DMS53 (cell line): ENCODE measurements at places on chromosomes 1 and 21.
A peak's percentile ranks its signal among the peaks of the same experiment; 100 is the strongest.

GRCh38 chr1:90402893-90403849 lies 313.9 kb downstream of the BARHL2 start:
- DNase-seq = peak; percentile 98

GRCh38 chr1:230240446-230241086 lies 173.5 kb downstream of the GALNT2 start:
- no peak for DNase-seq

DNA sequence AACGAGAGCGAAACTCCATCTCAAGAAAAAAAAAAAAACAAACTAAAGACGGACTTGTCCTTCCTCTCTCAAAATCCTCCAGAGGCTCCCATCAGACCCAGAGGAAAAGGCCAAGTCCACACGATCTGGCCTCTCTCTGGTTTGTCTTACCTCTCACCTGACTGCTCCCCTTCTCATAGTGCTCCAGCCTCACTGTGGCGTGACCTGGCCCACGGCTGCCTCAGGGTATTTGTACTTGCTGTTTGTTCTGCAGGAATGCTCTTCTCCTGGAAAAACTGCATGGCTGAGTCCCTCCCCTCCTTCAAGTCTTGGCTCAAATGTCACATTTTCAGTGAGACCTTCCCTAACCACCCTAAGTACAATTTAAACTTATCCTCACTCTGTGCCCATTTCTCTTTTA lies 8.0 kb upstream of the BRWD1 start:
- no peak for DNase-seq

- DNase-seq = peak; percentile 19
These were observed 56.3 kb upstream of the CNN3 start for GRCh38 chr1:94983171-94983739.

- no peak for DNase-seq
These were observed 68.2 kb upstream of the DSCAM start for GRCh38 chr21:40915114-40915513.
